ENCODE measurements at places on chromosomes 13 and 19.
A peak's percentile ranks its signal among the peaks of the same experiment; 100 is the strongest.

- no peaks in the 10 kb centered on the region for H3K36me3 ChIP-seq
- H3K4me3 ChIP-seq, result no peak overlapping the region
- H3K4me1 ChIP-seq, result no peaks in the 10 kb centered on the region
- no peak for DNase-seq
These were observed 5.0 kb downstream of the SYCE2 start for GRCh38 chr19:12913851-12914690.

GRCh38 chr13:110575322-110576069, 14.0 kb upstream of the RAB20 start:
- no peaks in the 10 kb centered on the region for H3K36me3 ChIP-seq
- H3K4me3 ChIP-seq, result no peak overlapping the region
- H3K4me1 ChIP-seq, result peaks cover 10% of the 10 kb centered on the region
- H3K27ac ChIP-seq, result no peak overlapping the region

DNA sequence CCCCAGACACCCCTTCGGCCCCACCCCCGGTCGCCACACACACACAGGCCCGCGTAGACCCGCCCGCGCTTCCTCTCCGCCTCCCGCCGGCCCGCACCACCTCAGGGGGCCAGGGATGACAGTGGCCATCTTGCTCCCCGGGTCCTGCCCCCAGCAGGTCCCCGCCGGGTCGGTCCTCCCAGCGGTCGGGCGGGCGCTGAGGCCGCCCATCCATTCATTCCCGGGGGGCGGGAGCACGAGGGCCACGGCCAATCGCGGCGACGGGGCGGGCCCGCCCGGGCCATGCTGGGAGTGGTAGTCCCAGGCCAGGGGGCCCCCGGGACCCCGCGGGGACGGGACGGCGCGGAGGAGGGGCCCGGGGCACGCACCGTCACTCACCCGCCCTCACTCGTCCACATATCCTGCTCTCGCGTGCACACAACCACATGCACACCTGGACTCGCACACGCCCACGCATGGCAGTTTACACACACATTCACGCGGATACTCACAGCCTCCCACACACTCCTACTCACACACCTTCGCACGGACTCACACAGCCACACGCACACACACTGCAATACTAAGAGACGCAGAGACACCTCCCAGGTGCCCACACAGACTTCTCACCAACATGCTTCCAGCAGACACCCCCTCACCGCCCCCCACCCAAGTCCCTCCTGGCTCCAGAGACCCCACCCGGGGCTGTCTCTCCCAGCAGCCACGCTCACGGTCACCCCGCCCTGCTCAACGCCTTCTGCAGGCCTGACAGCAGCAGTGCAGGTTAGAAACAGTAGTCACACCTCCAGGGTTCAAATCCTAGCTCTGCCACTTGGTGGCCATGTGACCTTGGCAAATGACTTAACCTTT, at the start of gene DPF1:
DPF1 (minus strand) TSS at position 209 of the 849 bp plus-strand sequence; CDS start at position 129, 80 bp downstream.
- peaks cover 57% of the 10 kb centered on the region for H3K27me3 ChIP-seq
- no peak within 1 kb of the TSS for H3K27ac ChIP-seq
- no peak for DNase-seq
- H3K36me3 ChIP-seq, result no peaks in the 10 kb centered on the region
- H3K4me1 ChIP-seq, result peaks cover 14% of the 10 kb centered on the region
- no peak within 1 kb of the TSS for H3K4me3 ChIP-seq

- no peaks in the 10 kb centered on the region for H3K4me1 ChIP-seq
- no peaks in the 10 kb centered on the region for H3K36me3 ChIP-seq
- H3K27ac ChIP-seq, result no peak overlapping the region
- H3K27me3 ChIP-seq, result peaks cover 3% of the 10 kb centered on the region
- H3K4me3 ChIP-seq, result no peak overlapping the region
These were observed 18.3 kb upstream of the PSMD8 start for GRCh38 chr19:38355728-38356725.

- H3K27ac ChIP-seq, result peak overlapping the region; percentile 13
- H3K4me3 ChIP-seq, result no peak overlapping the region
- no peaks in the 10 kb centered on the region for H3K36me3 ChIP-seq
These were observed 6.7 kb upstream of the ZNF761 start for GRCh38 chr19:53424968-53425597.

DNA sequence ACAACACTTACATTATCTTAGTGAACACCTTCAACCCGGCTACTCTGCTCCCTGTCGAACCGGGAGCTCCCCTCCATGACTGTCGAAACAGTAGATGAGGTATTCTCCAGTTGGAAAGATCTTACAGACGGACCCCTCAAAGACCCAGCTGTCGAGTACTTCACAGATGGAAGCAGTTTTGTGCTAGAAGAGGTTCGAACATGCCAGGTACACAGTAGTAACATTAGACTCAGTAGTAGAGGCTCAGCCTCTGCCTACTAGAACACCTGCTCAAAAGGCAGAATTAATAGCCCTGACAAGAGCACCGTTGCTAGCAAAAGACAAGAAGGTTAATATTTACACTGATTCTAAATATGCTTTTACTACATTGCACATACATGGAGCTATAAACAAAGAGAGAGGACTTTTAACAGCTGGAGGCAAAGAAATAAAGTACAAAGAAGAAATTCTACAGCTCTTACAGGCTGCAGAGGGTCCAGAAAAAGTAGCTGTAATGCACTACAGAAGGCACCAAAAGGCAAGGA, 13.6 kb upstream of the SLC15A1 start:
- no peaks in the 10 kb centered on the region for H3K27me3 ChIP-seq
- no peak overlapping the region for H3K27ac ChIP-seq
- H3K4me3 ChIP-seq, result no peak overlapping the region
- H3K36me3 ChIP-seq, result no peaks in the 10 kb centered on the region
- H3K4me1 ChIP-seq, result no peaks in the 10 kb centered on the region

- no peaks in the 10 kb centered on the region for H3K4me1 ChIP-seq
- H3K27ac ChIP-seq, result no peak overlapping the region
- no peak overlapping the region for H3K4me3 ChIP-seq
- H3K36me3 ChIP-seq, result no peaks in the 10 kb centered on the region
- no peaks in the 10 kb centered on the region for H3K27me3 ChIP-seq
These were observed 5.6 kb upstream of the KLK13 start for GRCh38 chr19:51070334-51071094.

DNA sequence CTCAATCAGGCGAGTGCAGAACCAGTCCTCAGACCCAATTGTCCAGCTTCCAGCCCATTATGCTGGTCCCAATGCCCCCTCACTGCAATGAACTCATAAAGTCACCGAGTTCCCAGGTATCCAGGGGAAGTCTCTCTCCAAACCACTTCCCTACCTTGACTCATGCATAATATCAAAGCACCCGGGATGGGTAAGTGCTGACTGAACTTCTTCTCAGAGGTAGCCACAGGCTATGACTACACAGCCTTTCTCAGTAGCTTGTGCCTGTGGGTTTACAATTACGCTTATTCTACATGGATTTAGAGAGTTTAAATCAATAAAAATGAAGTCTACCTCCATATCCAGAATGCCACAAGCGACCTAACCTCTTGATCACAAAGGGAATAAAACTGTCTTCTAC, 1.7 kb upstream of the C13orf42 start:
- H3K27me3 ChIP-seq, result no peaks in the 10 kb centered on the region
- H3K27ac ChIP-seq, result no peak overlapping the region
- no peaks in the 10 kb centered on the region for H3K36me3 ChIP-seq

- H3K4me1 ChIP-seq, result no peaks in the 10 kb centered on the region
- H3K4me3 ChIP-seq, result no peak overlapping the region
- no peak for DNase-seq
These were observed 49.9 kb downstream of the ERICH4 start for GRCh38 chr19:41492843-41493242.

DNA sequence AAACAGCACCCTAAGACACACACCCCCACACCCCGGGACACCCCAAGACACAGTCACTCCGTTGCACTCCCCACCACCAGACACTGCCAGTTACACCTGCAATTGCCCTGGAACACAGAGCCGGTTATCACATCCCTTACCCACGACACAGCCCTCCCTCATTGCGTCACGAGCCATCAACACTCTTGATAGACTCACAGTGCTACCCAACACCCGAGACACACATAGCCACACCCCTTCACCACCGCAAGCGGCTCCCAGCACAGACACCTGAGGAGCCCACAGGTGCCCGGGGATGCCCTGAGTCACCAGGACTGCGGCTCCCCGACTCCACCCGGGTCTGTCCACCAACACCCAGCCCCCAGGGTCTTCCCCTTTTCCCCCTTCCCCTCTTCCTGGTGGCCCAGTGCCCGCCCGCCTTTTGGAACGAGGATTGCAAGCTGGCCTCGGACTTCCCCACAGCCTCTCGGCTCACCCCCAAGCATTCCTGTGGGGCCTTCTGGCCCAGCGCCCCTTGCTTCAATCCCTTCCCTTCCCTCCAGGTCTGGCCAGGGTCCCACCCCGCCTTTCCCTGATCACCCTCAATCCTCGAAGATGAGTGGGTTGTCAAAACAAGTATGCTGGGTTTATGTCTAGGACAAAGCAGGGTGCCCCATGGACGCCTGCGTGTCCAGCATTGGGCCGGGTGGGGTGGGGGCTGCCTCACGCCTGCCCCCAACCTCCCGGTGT, 1.7 kb upstream of the PTGER1 start:
- H3K4me3 ChIP-seq, result no peak overlapping the region
- peak; percentile 29 for DNase-seq
- H3K4me1 ChIP-seq, result no peaks in the 10 kb centered on the region
- H3K36me3 ChIP-seq, result no peaks in the 10 kb centered on the region

- no peaks in the 10 kb centered on the region for H3K36me3 ChIP-seq
- peak; percentile 76 for DNase-seq
- peak overlapping the region; percentile 87 for H3K27ac ChIP-seq
- peaks cover 44% of the 10 kb centered on the region for H3K4me1 ChIP-seq
These were observed 5.7 kb upstream of the NFIC start for GRCh38 chr19:3360421-3361383.

GRCh38 chr19:3075605-3076431, 13.5 kb upstream of the TLE5 start:
- no peaks in the 10 kb centered on the region for H3K36me3 ChIP-seq
- H3K4me3 ChIP-seq, result no peak overlapping the region
- no peaks in the 10 kb centered on the region for H3K27me3 ChIP-seq
- no peak overlapping the region for H3K27ac ChIP-seq
- no peaks in the 10 kb centered on the region for H3K4me1 ChIP-seq
- no peak for DNase-seq

- no peaks in the 10 kb centered on the region for H3K4me1 ChIP-seq
- no peak for DNase-seq
- no peak overlapping the region for H3K4me3 ChIP-seq
- H3K27ac ChIP-seq, result no peak overlapping the region
These were observed 101.3 kb downstream of the B3GLCT start for GRCh38 chr13:31301119-31301518.

DNA sequence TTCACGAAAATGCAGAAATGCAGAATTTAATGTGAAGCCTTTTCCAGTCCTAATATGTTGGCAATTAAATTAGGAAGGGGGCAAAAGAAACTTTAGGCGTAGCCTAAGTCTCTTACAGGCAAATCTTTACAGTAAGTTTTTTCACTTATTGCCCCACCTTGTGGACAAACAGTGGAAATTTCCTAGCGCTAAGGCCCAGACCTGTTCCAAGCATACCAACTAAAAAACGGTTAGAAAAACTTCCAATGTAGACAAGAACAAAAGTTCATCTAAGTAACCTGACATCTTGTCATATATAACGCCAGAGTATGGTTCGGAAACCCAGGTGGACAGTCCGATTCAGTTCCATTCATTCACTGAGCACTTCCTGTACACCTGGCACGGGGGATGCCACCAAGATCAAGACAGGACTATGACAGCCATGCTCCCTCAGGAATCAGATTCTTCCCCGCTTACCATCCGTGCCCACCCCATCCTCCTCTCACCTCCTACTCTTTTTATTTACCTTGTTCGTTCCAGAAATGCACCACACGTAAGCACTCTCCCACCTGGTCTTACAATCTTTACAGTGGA, 4.9 kb downstream of the ZAR1L start:
- H3K4me1 ChIP-seq, result no peaks in the 10 kb centered on the region
- no peak overlapping the region for H3K4me3 ChIP-seq

DNA sequence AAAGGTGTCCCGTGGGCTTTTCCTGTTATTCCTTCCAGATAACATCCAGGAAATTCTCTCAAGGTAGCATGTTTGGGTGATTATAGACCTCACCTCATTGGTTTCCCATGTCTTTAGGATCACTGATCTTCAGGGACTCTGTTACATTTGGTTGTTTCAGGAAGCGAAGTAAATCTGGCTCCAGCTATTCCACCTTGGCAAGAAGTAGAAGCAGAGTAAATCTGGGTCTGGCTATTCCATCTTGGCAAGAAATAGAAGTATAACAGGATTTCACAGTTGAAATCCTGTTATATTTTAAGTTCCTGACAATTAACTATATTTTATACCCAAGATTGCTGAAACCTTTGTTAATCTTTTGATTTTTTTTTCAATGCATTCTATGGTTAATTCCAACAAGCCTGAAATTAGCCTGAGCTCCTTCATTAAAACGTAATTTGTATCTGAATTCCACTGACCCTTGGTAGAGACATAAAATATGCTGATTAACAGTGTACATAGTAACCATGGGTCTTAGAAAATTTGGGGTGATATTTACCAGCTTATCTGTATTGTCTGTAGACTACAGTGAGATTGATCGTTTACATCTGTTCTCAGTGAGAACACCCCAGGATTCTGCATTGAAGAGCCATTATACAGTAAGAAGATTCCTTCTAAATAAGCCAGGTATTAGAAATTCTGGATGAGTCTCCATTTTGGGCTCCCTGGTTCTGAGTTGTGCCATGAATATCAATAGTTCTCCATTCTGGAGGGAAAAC, 267.6 kb upstream of the SLITRK6 start:
- DNase-seq, result no peak
- H3K27ac ChIP-seq, result no peak overlapping the region
- H3K4me1 ChIP-seq, result no peaks in the 10 kb centered on the region
- H3K4me3 ChIP-seq, result no peak overlapping the region

GRCh38 chr13:94550062-94550738, 45.8 kb downstream of the TGDS start:
- peaks cover 7% of the 10 kb centered on the region for H3K4me1 ChIP-seq
- H3K4me3 ChIP-seq, result peak overlapping the region; percentile 62
- no peaks in the 10 kb centered on the region for H3K27me3 ChIP-seq
- H3K36me3 ChIP-seq, result no peaks in the 10 kb centered on the region
- peak overlapping the region; percentile 66 for H3K27ac ChIP-seq
- peak; percentile 44 for DNase-seq

- peaks cover 17% of the 10 kb centered on the region for H3K4me1 ChIP-seq
- no peak for DNase-seq
- no peaks in the 10 kb centered on the region for H3K27me3 ChIP-seq
- no peak overlapping the region for H3K4me3 ChIP-seq
These were observed 74.2 kb downstream of the IRS2 start for GRCh38 chr13:109712124-109712722.

DNA sequence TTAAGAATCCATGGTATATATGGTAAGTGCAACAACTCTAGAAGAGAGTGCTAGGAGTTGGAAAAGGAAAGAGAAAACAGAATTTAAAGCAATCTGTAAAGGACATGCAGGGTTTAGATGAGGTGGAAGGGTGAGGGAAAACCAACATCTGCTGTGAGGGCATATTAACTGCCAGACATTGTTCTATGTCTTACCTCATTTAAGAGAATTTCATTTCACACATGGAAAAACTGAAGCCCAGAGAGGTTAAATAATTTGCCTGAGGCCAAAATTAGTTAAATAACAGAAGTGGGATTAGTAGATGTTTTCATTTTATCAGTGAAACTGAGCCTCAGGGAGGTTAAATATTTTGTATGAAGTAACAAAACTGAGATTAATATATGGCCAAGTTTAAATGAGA, 7.4 kb upstream of the USPL1 start:
- H3K27ac ChIP-seq, result no peak overlapping the region
- no peak overlapping the region for H3K4me3 ChIP-seq
- no peak for DNase-seq
- no peaks in the 10 kb centered on the region for H3K4me1 ChIP-seq
